NCI-H1092 (cell line): ENCODE measurements at places on chromosomes 4 and X.

DNA sequence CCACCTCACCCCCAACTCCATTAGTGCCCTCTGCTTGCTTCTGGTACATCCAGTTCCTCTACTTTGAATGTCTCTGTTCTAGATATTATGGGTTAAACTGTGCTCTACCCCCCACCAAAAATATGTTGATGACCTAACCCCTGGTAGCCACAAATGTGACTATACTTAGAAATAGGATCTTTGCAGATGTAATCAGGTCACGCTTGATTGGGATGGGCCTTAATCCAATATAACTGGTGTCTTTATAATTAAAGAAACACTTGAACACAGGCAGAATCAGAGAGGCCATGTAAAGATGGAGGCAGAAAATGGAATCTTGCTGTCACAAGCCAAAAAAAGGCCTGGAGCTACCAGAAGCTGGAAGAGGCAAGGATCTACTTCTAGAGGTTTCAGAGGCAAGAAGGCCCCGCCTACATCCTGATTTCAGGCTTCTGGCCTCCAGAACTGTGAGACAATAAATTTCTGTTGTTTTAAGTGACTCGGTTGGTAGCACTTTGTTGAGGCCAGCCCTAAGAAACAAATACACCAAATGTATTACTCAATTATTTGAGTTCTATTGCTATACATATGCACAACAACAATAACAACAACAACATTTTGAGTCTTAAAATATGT, 220.0 kb downstream of the PPP3CA start:
- DNase-seq: no peak

DNA sequence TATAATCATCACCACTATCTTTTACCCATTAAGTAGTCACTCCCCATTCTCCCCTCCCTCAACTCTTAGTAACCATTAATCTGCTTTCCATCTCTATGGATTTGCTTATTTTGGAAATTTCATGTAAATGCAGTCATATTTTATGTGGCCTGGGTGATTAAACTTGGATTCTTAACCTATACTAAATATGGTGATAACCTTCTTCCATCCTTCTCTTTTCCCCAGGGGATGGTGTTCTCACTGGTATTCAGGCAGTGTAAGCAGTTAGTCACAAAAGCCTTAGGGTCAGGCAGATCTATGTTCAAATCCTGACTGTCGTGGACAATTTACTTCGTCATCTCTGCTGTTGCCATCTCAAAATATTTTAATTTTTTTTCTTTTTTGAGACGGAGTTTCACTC, 29.6 kb downstream of the RAB40AL start:
- no peak for DNase-seq

DNA sequence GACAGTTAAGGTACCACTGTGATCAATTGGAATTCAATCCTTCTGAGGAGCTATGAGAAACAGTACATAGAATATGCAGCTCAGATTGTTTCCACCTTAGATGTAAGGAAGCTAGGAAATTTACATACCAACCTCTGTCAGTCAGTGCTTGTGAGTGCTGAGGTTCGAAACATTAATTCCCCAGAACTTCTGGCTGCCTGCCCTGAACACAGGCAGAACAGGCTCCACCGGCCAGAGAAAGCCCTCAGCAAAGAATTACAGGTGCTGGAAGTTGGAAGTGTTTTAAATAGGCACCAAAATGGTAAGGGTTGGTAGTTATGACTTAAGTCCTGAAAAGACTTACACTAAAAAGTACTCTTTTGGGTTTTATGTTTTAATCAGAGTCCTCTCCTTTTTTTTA, 651.8 kb downstream of the C4orf33 start:
- DNase-seq: no peak

GRCh38 chr4:791252-791897, 34.6 kb downstream of the CPLX1 start:
- DNase-seq: no peak

DNA sequence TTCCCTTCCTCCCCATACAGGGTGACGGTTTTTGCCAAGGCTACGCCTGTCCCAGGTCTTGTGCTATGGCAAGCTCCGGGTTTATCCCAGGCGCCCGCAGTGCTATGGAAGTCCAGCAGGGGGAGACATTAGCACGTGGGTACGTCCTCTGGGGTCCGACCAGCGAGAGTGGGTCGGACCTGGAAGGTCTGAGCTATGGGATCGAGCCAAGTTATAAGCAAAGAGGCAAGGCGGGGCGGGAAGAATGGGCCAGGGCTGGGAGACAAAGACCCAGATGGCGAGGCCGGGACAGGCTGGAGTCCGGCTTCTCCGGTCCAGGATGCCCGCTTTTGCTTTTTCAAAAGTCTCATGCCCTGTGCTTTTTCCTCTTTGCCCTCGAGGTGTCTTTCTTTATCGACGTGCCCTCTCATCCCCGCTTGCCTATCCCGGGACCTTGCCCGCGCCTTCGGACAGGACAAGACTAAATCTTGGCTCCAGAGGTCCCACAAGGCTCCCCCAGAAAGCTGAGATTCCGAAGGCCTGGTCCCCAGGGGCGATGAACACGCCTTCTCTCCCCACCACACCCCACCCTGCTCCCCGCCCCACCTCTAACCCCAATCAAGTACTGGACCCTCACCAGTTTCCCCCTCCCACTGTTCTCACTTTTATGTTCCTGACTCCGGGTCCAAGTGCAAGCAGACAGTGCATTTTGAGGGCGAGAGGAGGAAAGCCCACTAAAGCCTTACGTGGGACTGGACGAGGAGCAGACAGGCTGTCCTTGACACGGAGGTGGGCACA, 785 bp upstream of the EFNB1 start:
- peak; percentile 62 for DNase-seq

- no peak for DNase-seq
These were observed 250.8 kb downstream of the ARHGAP24 start for GRCh38 chr4:85725721-85726170.

DNA sequence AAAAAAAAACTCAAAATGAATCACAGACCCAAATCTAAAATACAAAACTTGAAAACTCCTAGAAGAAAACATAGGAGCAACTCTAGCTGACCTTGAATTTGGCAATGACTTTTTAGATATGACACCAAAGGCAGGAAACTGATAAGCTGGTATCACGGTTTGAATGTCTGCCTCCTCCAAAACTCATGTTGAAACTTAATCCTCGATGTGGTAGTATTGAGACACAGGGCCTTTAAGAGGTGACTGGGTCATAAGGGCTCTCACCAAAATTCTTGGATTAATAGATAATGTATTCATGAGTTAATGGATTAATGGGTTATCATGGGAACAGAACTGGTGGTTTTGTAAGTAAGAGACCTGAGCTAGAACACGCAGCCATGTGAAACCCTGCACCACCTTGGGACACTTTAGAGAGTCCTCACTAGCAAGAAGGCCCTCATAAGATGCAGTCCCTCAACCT, 40.5 kb downstream of the FRYL start:
- DNase-seq: no peak

- DNase-seq: no peak
These were observed 733.7 kb upstream of the CT83 start for GRCh38 chrX:117196481-117196880.

DNA sequence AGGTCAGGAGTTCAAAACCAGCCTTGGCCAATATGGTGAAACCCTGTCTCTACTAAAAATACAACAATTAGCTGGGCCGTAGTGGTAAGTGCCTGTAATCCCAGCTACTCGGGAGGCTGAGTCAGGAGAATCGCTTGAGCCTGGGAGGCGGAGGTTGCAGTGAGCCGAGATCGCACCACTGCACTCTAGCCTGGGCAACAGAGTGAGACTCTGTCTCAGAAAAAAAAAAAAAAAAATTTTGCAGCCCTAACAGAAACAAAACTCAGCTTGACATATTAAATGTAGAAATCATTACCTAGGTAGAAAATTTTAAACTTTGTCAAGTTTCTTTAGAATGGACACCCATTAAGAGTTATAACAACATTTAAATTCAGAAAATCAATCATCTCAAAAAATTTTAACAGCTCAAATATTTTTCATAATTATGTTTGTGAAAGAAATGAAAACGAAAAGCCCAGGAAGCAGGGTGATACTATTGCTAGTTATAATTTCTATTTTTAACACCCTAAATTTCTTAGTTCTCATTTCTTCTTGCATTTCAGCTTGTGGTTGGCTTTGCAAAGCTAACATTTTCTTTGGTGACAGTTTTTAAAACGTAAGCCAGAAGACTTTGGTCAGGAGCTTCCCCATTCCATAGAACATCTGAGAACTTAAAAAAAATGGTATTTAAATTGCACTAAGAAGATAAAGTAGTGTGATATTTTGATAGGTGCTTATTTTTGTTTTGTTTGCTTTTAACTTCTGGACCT, 33.3 kb upstream of the RBBP7 start:
- no peak for DNase-seq

DNA sequence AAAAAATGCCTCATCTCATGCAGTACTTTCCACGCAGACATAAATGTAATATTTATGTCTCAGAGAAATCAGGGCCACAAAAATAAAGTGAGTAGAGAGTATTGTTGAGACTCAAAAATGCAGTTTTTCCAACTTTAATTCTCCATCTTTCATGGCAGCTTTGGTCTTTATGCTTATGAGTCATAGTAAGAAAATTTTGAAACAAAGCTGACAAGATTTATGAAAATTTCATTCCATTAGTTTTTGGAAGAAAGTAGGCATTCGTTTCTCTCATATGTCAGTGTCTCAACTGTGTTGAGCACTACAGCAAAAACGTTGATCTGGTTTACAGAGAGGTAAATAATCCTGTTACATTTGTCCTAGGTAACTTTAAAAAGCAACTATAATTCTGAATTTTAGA, 656.8 kb downstream of the IQCM start:
- no peak for DNase-seq

DNA sequence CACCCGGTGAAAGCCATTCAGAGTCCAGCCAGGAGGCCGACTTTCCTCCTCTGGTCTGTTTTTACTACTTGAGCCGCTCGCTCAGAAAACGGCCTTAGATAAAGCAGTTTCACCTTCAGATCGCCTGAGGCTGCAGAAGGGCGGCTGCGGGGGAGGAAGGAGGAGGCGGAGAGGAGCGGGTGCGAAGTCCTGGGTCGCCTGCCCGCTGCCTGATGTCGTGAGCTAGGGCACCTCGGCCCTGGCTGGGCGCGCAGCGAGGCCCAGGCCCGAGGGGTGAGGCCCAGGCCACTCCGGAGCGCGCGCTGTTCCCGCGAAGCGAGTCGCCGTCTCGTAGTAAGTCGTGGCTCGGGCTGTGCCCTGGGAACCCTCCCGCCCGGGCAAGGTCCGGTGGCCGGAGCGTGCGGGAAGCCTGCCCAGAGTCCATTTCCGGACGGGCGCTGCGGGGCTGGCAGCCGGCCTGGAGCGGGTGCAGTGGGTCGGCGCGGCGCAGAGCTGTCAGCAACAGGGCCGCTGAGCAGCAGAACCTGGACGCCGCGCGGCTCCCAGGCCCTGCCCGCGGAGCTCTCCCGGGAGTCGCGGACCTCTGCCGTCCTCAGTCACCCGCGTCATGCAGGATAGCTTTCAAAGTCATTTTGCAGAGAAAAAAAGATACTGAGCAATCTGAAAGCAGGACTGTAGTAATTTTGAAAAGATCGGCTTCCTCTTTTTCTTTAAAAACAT, 18.6 kb downstream of the TRIM2 start:
- peak; percentile 51 for DNase-seq

GRCh38 chr4:8515316-8516060, 64.7 kb upstream of the GPR78 start:
- DNase-seq: no peak

DNA sequence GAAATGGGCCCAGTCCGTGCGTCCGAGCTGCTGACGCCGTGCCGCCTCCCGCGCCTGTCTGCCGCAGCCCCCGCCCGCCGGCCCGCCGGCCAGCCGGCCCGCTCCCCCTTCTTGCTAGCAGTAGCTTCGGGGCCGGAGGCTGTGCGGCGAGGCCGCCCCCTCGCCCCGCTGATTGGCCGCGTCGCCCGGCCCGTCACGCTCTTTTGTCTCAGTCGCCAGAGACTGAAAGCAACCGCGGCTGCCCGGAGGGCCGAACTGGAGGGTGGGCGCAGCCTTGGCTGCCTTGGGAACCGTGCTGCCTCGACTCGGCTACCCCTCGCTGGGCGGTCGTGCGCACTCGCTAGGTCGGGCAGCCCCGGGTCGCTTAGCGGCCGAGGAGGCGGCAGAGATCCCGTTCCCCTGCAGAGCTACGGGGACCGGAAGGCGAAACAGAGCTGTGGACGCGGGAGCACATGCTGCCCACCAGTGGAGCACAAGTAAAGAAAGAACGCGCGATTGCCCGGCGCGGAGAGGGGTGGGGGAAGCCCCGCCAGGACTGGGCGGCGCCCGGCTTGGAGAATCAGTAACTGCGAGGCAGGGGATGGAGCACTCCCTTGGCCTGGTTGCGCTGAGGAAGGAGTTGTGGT, at the start of gene ZCCHC18:
TSS of gene ZCCHC18 (plus strand) at position 198 of the 626 bp plus-strand sequence. CDS start 1,589 bp downstream, outside the sequence.
- DNase-seq: peak; percentile 79

DNA sequence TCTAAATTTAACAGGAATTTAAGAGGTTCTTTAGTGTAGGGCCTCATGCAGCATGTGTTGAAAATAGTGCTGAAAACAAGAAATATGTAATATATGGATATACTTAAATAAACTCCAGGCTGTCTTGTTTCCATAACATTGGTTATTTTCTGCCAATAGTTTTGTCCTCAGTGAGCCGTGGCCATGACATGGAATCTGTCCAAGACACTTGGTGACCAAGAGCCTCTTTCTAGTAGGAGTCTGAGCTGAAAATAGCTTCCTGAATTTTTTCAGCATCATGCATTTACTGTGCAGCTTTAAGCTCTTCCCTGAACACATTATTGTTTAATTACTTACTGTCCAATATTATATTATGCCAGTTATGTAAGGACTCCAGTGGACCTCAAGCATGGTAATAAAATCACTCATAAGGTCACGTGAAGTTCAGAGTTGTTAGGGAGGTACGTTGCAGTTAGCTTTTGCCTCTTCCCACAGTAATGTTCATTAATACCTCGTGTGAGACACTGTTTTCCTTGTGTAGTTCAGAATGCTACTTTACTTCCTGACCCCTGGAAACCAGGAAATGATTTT, 488.2 kb downstream of the GRID2 start:
- DNase-seq: peak; percentile 2

GRCh38 chrX:68254738-68255645, 178.3 kb downstream of the OPHN1 start:
- no peak for DNase-seq

- DNase-seq: no peak
These were observed 431.5 kb upstream of the RASGEF1B start for GRCh38 chr4:81903212-81903611.

- no peak for DNase-seq
These were observed 162.1 kb downstream of the PCDH18 start for GRCh38 chr4:137370206-137370633.
